Esophagus squamous epithelium (tissue), 5 donors: ENCODE measurements at places on chromosomes 3 and 15. TPM values are rescaled to one million over a fixed set of nuclear protein-coding genes. Genes with fewer than 3 reads are reported as not detected.

The ADAMTSL3 gene
- total RNA-seq = 1.4 TPM

The GOLGA8T gene
- total RNA-seq = not detected

The TERB2 gene
- total RNA-seq = not detected

The GOLGA8Q gene
- 0.32 TPM for total RNA-seq

GRCh38 chr3:178538056-178538455 lies 1.8 kb downstream of the KCNMB2 start:
- H3K36me3 ChIP-seq = no peaks in the 10 kb centered on the region
- no peak overlapping the region for H3K4me3 ChIP-seq
- no peaks in the 10 kb centered on the region for H3K4me1 ChIP-seq
- no peak overlapping the region for H3K27ac ChIP-seq
- H3K27me3 ChIP-seq = no peaks in the 10 kb centered on the region

- H3K36me3 ChIP-seq = no peaks in the 10 kb centered on the region
- H3K4me3 ChIP-seq = no peak overlapping the region
- DNase-seq = no peak
- H3K27ac ChIP-seq = no peak overlapping the region
These were observed 234.6 kb downstream of the NAALADL2 start for GRCh38 chr3:175093748-175094147.

DNA sequence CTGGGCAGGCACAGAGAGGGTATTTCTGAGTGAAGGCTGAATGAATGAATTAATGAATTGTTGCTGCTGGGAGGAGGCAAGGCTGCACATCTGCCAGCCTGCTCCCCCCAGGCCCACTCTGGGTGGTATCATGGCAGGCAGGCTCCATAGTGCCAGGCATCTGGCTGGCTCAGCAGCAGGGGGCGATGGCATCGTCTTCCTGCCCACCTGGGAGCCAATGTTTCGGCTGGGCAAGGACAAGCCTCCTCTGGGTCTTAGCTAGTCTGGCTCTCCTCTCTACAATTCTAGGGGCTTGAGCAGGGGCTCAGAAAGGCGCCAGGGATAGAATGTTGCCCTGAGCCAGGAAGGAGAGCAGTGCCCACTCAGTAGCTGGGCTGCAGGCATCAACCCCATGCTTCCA lies 1.7 kb upstream of the TLR9 start:
- no peak for DNase-seq
- peaks cover 2% of the 10 kb centered on the region for H3K4me1 ChIP-seq
- H3K27me3 ChIP-seq = no peaks in the 10 kb centered on the region
- H3K27ac ChIP-seq = no peak overlapping the region
- peaks cover 50% of the 10 kb centered on the region for H3K36me3 ChIP-seq
